CD4-positive, alpha-beta T cell (primary cell): ENCODE measurements at places on chromosomes 5 and 9. TPM values are rescaled to one million over a fixed set of nuclear protein-coding genes. Genes with fewer than 3 reads are reported as not detected.
A peak's percentile ranks its signal among the peaks of the same experiment; 100 is the strongest.

Gene NR5A1
- total RNA-seq, result not detected

GRCh38 chr5:137611011-137611580 is 112.0 kb upstream of the SPOCK1 start:
- no peaks in the 10 kb centered on the region for H3K27me3 ChIP-seq
- no peaks in the 10 kb centered on the region for H3K36me3 ChIP-seq
- H3K4me3 ChIP-seq, result no peak overlapping the region
- DNase-seq, result no peak
- H3K4me1 ChIP-seq, result no peaks in the 10 kb centered on the region
- no peak overlapping the region for H3K27ac ChIP-seq

- H3K27ac ChIP-seq, result no peak overlapping the region
- no peaks in the 10 kb centered on the region for H3K27me3 ChIP-seq
- no peak for DNase-seq
- no peaks in the 10 kb centered on the region for H3K4me1 ChIP-seq
- H3K36me3 ChIP-seq, result no peaks in the 10 kb centered on the region
Observed at GRCh38 chr9:120310035-120310434, 269.9 kb downstream of the CDK5RAP2 start.

GRCh38 chr9:89631384-89631783 is 26.6 kb downstream of the GADD45G start:
- no peak overlapping the region for H3K27ac ChIP-seq
- no peaks in the 10 kb centered on the region for H3K27me3 ChIP-seq
- no peak overlapping the region for H3K4me3 ChIP-seq

- no peak overlapping the region for H3K27ac ChIP-seq
- no peaks in the 10 kb centered on the region for H3K4me1 ChIP-seq
- H3K36me3 ChIP-seq, result no peaks in the 10 kb centered on the region
- H3K4me3 ChIP-seq, result no peak overlapping the region
- no peaks in the 10 kb centered on the region for H3K27me3 ChIP-seq
Observed at GRCh38 chr5:8340261-8340660, 471.3 kb downstream of the MTRR start.

GRCh38 chr9:134854541-134854981 is 26.0 kb upstream of the FCN2 start:
- H3K27me3 ChIP-seq, result peaks cover 16% of the 10 kb centered on the region
- no peak overlapping the region for H3K27ac ChIP-seq
- H3K4me3 ChIP-seq, result no peak overlapping the region
- DNase-seq, result no peak
- no peaks in the 10 kb centered on the region for H3K4me1 ChIP-seq

GRCh38 chr9:129803676-129804060 is 684 bp downstream of the TOR1B start:
- peaks cover 27% of the 10 kb centered on the region for H3K36me3 ChIP-seq
- peak overlapping the region; percentile 81 for H3K4me3 ChIP-seq
- no peak for DNase-seq
- H3K4me1 ChIP-seq, result peaks cover 25% of the 10 kb centered on the region

Gene MEGF10
- not detected for total RNA-seq

GRCh38 chr5:16536818-16537217 is 71.2 kb upstream of the ZNF622 start:
- no peak for DNase-seq
- peaks cover 13% of the 10 kb centered on the region for H3K4me1 ChIP-seq
- H3K4me3 ChIP-seq, result no peak overlapping the region
- H3K27me3 ChIP-seq, result no peaks in the 10 kb centered on the region
- no peak overlapping the region for H3K27ac ChIP-seq
- H3K36me3 ChIP-seq, result peaks cover 3% of the 10 kb centered on the region

DNA sequence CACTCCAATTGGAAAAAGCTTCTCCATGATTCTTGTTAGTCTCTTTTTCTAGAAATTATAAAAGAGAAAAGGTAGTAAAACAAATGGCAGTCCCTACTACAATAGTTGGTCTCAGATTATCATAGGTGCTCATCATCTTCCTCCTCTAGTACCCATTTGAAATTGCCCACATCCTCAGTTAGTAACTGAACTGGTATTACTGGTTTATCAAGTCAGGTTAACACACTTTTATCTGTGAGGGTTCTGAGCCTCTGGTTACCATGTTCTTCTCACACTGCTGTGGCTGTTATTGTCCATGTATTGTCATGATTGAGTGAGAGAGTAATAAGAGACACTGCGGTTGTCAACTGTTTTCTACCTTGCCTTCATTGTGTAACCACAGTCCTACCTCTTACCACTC is 901.7 kb downstream of the TLE1 start:
- no peak overlapping the region for H3K27ac ChIP-seq
- no peaks in the 10 kb centered on the region for H3K27me3 ChIP-seq
- H3K4me1 ChIP-seq, result no peaks in the 10 kb centered on the region

GRCh38 chr5:61949679-61950435 is 356.1 kb upstream of the KIF2A start:
- no peak overlapping the region for H3K27ac ChIP-seq
- no peak overlapping the region for H3K4me3 ChIP-seq
- DNase-seq, result no peak
- no peaks in the 10 kb centered on the region for H3K36me3 ChIP-seq

Gene PARP8
- total RNA-seq, result 181 TPM

DNA sequence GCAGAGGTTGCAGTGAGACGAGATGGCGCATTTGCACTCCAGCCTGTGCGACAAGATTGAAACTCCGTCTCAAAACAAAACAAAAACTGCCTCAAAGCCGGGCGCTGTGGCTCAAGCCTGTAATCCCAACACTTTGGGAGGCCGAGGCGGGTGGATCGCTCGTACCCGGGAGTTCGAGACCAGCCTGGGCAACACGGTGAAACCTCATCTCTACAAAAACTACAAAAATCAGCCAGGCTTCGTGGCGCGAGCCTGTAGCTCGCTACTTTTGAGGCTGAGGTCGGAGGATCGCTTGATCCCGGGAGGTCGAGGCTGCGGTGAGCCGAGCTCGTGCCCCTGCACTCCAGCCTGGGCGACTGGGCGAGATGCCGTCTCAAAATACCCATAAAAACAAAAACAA is 988 bp downstream of the GFM2 start:
- peak overlapping the region; percentile 100 for H3K4me3 ChIP-seq
- no peaks in the 10 kb centered on the region for H3K27me3 ChIP-seq
- H3K4me1 ChIP-seq, result peaks cover 29% of the 10 kb centered on the region
- no peak for DNase-seq
- H3K27ac ChIP-seq, result no peak overlapping the region
- H3K36me3 ChIP-seq, result peaks cover 44% of the 10 kb centered on the region

Gene PCDHGB5
- total RNA-seq, result 0.20 TPM

Gene PITX1
- not detected for total RNA-seq

- H3K27ac ChIP-seq, result no peak overlapping the region
- H3K36me3 ChIP-seq, result no peaks in the 10 kb centered on the region
- H3K27me3 ChIP-seq, result peaks cover 3% of the 10 kb centered on the region
- peak; percentile 19 for DNase-seq
- peak overlapping the region; percentile 12 for H3K4me3 ChIP-seq
- peaks cover 11% of the 10 kb centered on the region for H3K4me1 ChIP-seq
Observed at GRCh38 chr9:893843-894420, 52.4 kb downstream of the DMRT1 start.

DNA sequence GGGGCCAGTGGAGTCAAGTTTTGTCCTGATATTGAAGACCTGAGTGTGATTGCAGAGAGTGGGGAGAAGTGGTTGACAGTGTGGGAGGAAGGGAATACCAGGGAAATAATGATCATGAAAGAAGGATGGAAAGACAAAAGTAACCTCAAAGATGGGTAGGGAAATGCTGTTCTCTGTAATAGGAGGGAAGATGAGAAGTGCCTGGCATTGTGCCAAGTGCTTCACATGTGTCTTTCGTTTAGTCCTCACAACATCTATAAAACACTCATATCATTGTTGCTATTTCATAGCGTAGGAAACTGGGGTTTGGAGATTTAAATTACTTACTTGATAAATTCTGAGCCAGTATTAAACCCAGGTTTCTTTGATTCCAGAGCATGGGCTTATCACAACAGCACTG is 472.3 kb downstream of the LRRC70 start:
- no peaks in the 10 kb centered on the region for H3K27me3 ChIP-seq
- no peaks in the 10 kb centered on the region for H3K4me1 ChIP-seq
- H3K27ac ChIP-seq, result no peak overlapping the region
- no peak for DNase-seq
- H3K36me3 ChIP-seq, result no peaks in the 10 kb centered on the region

- H3K27ac ChIP-seq, result no peak overlapping the region
- H3K4me3 ChIP-seq, result no peak overlapping the region
Observed at GRCh38 chr5:38467353-38468040, 88.9 kb downstream of the LIFR start.

DNA sequence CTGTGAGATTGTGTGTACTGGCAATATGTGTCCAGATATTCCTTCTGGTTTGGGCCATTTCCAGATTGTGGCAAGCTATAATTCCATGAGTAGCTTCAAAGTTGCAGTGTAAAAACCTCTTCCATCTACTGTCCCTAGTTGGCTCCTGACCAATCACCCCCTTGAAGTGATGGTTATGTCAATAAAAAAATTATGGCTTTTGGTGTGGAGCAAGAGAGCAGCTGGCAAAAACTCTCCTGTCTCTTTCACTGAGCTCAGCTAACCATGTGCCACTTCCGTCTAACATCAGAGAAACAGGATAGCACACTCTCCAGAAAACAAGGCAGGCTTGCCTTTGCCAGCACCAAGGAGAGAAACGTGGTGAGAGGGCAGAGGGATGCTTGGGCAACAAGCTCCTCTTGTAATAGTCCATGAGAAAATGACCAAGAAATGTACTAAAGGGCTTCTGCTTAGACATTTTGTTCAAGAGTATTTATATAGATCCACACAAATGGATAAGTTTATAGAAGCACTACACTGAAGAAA is 914.4 kb upstream of the SEMA6A start:
- no peak for DNase-seq
- H3K36me3 ChIP-seq, result no peaks in the 10 kb centered on the region
- no peaks in the 10 kb centered on the region for H3K4me1 ChIP-seq
- no peaks in the 10 kb centered on the region for H3K27me3 ChIP-seq

Gene GRXCR2
- not detected for total RNA-seq

DNA sequence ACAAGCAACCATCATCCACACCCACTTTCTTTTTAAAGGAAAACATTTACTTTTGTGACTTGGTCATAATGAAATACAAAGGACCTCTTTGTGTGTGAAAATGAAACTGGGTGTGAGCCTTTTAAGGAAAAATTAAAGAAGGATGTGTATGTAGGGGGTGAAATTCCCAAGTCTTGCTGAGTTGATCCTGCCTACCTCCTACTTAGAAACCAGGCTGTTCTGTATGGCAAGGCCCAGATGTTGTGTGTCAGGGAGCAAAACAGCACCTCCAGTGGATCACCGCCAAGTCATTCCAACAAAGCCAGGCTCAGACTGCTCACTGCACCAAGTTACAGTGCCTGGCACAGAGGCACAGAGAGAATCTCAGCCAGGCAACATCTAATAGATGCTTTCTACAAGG is 198.5 kb upstream of the FBN2 start:
- no peak overlapping the region for H3K4me3 ChIP-seq
- DNase-seq, result no peak
- H3K36me3 ChIP-seq, result no peaks in the 10 kb centered on the region
- no peak overlapping the region for H3K27ac ChIP-seq
- no peaks in the 10 kb centered on the region for H3K4me1 ChIP-seq

DNA sequence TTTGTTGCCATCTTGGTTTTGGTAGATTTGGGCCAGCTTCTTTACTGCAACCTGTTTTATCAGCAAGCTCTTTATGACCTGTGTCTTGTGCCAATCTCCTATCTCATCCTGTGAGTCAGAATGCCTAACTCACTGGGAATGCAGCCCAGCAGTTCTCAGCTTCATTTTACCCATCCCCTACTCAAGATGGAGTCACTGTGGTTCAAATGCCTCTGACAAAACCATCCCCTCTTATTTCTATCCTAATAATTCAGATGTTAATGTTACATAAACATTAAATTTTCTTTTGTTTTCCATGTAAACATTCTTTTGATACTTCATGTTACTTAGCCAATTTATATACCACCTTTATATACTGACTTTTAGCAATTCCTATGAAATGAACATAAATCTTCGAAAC is 746.3 kb downstream of the CDH18 start:
- H3K36me3 ChIP-seq, result no peaks in the 10 kb centered on the region
- no peaks in the 10 kb centered on the region for H3K4me1 ChIP-seq
- DNase-seq, result no peak
- no peak overlapping the region for H3K27ac ChIP-seq

Gene TLX3
- not detected for total RNA-seq

GRCh38 chr9:91483835-91484234 is 60.2 kb upstream of the NFIL3 start:
- no peak overlapping the region for H3K4me3 ChIP-seq
- DNase-seq, result no peak
- no peaks in the 10 kb centered on the region for H3K36me3 ChIP-seq
- H3K27ac ChIP-seq, result no peak overlapping the region
- peaks cover 7% of the 10 kb centered on the region for H3K27me3 ChIP-seq

Gene BNC2
- not detected for total RNA-seq

- no peak for DNase-seq
- peaks cover 10% of the 10 kb centered on the region for H3K36me3 ChIP-seq
- H3K4me1 ChIP-seq, result peaks cover 19% of the 10 kb centered on the region
- peak overlapping the region; percentile 78 for H3K4me3 ChIP-seq
- peak overlapping the region; percentile 78 for H3K27ac ChIP-seq
Observed at GRCh38 chr5:95555553-95555952, 652 bp downstream of the ARSK start.

Gene SVEP1
- not detected for total RNA-seq

DNA sequence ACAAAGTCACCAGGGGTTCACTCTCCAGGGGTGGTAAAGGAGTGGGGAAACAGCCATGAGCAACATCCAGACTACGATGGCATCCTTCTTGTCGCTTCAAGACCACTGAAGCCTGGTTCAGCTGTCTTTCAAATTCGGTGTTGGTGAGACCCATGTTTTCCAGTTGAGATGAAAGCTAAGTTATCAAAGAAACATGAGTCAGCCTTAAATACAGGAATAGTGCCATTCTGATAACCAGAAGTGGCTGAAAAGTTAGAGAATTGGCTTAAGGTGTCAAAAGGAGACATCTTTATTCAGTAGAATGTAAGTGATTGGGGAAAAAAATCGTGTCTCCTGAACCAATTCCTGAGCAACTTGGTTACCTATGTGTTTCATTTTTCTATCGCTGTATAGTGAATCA is 7.0 kb upstream of the CARD19 start:
- H3K4me1 ChIP-seq, result peaks cover 26% of the 10 kb centered on the region
- DNase-seq, result no peak
- peaks cover 47% of the 10 kb centered on the region for H3K36me3 ChIP-seq
- H3K4me3 ChIP-seq, result no peak overlapping the region

DNA sequence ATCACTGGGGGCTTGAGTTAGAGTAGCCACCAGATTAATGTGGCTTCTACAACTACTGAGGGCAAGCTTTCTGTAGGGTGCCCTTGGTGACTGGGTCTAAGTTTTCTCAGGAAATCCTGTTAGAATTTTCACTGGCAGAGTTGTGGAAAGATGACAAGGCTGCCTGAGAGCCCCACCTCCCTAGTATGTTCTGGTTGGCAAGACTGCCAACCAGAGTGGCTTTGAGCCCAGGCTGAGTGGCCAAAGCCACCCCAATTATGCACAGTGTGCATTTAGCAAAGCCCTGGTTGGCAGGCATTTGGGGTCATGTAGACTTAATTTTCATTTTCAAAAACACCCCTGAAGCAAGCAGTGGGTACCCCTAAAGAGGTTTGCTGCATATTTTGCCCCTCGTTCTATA is 136.7 kb upstream of the HAPLN1 start:
- no peaks in the 10 kb centered on the region for H3K36me3 ChIP-seq
- no peak overlapping the region for H3K27ac ChIP-seq
- no peak for DNase-seq
- no peak overlapping the region for H3K4me3 ChIP-seq
- no peaks in the 10 kb centered on the region for H3K4me1 ChIP-seq
- no peaks in the 10 kb centered on the region for H3K27me3 ChIP-seq
